NCI-H2107 (cell line): ENCODE measurements at places on chromosomes 2 and 18.

GRCh38 chr2:38440655-38441054, 63.6 kb upstream of the ATL2 start:
- no peak for DNase-seq

DNA sequence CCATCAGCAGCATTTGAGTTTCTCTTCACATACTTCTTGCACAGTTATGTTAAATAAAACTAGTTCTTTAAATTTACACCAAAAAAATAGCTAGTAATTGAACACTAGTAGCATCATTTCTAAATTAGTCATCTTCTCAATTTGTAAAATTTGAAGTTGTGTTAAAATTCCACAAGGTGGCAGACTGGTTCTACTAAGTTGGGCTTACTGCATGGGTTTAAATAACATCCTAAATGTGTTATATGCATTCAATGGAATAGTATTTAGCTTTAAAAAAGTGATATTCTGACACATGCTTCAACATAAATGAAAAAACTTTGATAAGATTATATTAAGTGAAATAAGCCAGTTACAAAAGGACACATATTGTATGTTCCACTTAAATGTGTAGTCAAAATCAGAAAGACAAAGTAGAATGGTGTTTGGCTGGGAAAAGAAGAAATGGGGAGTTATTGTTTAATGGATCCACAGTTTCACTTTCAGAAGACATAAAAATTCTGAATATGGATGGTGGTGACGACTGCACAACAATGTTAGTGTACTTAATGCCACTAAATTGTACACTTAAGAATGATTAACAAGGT, 28.7 kb upstream of the RPRD1A start:
- DNase-seq, result peak; percentile 53

DNA sequence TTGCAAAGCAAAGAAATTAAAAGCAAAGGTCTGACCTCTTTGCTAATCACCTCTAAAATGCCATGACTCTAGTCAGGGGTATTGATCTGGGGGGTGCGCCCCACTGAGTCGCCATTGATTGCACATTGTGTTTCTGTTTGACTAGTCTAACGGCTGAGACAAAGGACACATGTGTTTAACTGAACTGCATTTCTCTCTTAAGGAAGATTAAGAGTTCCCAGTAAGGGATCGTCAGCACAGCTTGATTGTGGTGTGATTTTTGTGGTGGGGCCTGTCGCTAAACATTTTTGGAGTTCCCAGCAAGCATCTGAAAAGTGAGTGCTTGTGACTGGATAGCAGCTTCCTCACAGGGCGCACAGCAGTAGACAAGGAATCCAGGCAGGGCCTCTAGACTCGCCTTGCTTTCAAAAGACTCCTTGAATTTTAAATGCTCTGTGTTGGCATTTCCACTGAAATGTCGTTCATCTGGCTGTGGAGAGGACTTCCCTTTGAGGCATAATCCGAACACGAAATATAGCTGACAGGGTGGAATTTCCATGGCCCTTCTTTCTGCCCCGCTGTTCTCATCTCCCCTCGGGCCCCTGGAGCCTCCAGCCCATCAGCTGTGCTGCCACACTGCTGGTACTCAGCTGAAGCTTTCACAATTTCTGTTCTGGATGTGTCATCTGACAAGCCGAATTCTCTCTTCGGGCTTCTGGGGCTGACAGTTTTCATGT, 126.3 kb downstream of the FAM168B start:
- DNase-seq, result no peak

GRCh38 chr18:48244530-48244929, 164.7 kb downstream of the ZBTB7C start:
- DNase-seq, result no peak

- DNase-seq, result no peak
These were observed 174.6 kb upstream of the GALNT5 start for GRCh38 chr2:157082950-157083349.

DNA sequence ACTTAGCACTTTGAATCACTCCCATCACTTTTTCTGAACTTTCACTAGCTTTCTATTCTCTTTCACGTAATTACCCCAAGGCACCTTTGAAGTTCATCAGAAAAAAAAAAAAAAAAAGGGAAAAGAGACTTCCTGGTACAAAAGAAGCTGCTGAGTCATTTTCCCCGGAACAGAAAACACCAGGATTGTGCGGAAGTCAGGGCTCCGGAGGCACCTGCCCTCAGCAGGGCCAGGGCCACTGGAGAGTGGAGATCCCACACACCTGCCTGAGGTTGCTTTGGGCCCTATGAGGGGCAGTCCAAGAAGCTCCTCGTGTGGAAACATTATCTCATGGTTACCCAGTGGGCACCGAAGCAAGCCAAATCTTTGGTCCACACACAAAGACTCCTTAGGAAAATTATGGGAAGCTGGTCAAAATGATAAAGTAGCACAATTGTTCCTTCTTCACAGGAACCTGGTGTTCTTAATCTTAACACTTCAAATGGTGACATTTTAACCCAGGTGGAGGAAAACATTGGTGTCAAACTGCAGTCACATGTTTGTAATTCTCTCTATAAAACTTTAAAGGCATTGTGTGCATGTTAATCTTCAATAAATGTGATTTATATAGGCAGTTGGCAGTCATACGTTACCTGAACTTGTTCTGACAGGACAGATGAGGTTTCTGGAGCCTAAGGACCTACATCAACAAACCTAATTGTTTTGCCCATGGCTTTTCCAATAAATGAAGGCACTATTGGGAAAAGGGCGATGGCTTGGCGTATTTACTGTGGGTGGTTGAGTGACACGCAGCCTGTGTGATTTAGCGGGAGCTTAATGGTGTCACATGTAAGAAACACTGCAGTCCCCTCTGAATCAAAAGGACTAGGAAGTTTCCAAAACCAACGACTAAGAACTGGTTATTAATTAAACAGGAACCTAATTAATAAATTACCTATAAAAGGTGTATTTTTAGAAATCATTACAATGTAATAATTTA, 23.4 kb upstream of the FAM110C start:
- no peak for DNase-seq

DNA sequence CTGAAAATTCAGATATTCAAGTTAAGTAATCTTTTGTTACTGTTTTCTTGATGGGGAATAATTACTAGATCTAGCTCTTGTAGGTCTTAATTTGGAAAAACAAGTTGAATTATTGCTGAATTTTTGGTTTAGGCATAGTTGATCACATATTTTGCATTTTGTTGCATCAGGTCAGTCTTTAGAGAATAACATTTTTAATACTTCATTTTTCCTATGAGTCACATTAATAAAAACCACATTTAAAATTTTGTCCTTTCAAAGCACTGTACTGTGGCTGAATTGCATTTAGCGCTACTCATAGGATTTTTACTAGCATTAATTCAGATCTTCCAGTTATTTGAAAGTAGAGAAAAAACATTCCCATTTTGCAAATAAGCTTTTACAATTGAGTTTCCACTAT, 23.2 kb downstream of the MAP4K4 start:
- DNase-seq, result no peak

DNA sequence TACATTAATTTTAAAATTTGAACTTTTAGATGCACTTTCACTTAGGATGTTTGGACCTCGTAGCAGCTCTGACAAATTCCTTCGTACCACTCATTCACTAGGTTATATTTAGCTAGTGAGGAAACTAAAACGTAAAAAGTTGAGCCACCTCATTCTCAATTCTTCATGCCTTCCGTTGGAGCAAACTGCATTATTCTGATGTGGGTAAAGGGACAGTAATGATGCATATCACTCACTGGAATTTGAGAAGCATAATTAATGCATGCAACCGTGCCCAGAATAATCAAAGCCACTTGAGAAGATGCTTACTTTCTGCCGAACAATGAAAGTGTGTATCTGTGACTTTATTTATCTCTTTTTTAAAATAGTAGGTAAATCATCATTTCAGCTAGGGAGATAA, 2.2 kb downstream of the CNOT9 start:
- DNase-seq, result no peak

DNA sequence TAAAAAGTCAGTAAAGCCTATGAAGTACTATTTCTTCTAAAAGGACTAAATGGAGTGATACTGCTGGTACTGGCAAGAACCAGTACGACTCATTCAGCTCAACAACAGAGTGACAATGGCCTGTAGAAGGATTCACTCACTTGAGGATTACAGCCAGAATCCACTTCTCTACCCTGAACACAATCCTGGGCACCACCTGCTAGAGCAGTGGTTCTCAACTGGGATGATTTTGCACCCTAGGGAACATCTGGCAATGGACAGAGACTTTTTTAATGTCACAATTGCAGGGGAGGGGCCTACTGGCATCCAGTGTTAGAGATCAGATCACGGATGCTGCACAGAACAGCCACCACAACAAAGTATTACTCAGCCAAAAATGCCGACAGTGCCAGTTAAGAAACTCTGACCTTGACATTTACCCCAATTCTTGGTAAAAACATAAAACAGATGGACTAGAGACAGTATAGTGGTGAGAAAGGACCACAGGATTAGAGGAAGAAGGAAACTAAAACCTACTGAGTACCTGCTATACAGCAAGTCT, 5.0 kb downstream of the SPIRE1 start:
- no peak for DNase-seq

DNA sequence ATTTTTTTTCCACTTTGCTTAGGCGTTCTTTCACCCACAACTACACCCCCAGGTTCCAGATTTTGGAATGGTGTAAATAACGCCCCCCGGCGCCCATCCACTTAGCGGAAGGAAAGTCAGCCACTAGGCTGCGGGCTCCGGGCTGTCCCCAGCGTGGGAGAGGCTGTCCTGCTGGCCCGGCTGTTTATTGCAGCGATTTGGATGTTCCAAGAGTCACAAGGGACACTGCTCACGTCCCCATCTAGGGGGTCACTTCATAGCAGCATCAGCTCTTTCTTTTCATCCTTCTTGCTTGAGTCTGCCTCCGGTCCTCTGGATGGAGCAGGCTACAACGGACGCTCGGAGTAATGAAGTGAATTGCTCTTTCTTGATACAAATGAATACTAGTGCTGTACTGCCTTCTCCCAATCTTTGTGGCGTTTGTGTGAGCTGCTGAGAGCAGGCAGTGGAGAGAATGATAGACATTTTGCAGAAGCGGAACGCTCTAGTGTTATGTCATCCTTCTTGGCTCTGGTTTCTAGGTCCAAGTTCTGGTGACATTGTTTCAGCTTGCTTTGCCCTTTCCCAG, 50.7 kb upstream of the PAIP2B start:
- no peak for DNase-seq

DNA sequence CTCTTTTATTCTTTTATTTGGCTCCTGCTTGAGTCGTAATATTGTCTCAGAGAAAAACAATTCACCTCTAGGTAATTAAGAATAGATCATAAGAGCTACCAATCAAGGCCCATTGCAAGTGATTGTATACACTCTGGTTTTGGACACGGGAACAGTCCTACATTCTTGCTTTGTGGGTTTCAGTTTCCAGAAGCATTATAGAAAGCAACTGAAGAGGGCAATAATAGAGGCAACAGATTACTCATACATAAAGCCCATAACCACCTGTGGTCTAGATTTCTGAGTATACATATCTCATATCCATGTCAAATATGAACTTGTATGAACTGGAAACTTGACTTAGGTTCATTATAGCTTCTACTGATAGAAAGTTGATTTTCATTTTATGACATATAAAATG, 65.4 kb downstream of the DIS3L2 start:
- peak; percentile 5 for DNase-seq

DNA sequence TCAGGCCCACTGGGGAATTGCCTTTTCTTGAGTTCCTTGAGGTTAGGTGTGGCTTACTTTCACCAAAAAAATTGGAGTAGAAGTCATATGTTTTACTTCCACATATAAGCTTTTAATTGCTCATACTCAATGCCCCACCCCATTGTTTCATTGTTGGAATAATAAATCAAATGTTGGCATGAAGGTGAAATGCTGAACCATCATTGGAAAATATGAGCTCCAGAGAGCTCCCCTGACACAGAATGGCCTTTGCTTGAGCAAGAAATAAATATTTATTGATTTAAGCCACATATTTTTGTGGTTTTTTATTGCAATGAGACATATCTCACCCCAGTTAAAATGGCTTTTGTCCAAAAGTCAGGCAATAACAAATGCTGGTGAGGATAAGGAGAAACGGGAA, 167.3 kb upstream of the SRD5A2 start:
- DNase-seq, result no peak
